ENCODE measurements at places on chromosomes 16 and 17. TPM values are rescaled to one million over a fixed set of nuclear protein-coding genes. Genes with fewer than 3 reads are reported as not detected.

Gene MFSD11
- total RNA-seq = 19.9 TPM

Gene TLCD2
- 1.5 TPM for total RNA-seq

Gene HOXB5
- not detected for total RNA-seq

Gene KRT39
- total RNA-seq = not detected

Gene NPIPA8
- 0.48 TPM for total RNA-seq

Gene KCTD19
- total RNA-seq = 0.13 TPM

Gene CDR2L
- total RNA-seq = 23.3 TPM

Gene KCNH4
- not detected for total RNA-seq

Gene EFNB3
- total RNA-seq = 11.4 TPM

Gene HOXB13
- not detected for total RNA-seq

Gene CCDC200
- not detected for total RNA-seq

Gene CORO1A
- 3.4 TPM for total RNA-seq

Gene CTRL
- 3.3 TPM for total RNA-seq

Gene SCRN2
- total RNA-seq = 34.0 TPM

Gene ADGRG3
- total RNA-seq = 0.64 TPM

Gene PRSS22
- 2.4 TPM for total RNA-seq

Gene BICDL2
- 13.5 TPM for total RNA-seq

Gene RNF222
- 0.09 TPM for total RNA-seq

Gene LAT
- 4.3 TPM for total RNA-seq

Gene SNAI3
- total RNA-seq = 3.2 TPM

Gene GAS2L2
- total RNA-seq = not detected

Gene SERPINF2
- 0.68 TPM for total RNA-seq

Gene TBC1D3K
- total RNA-seq = not detected

Gene CD300LB
- total RNA-seq = not detected

Gene GRAP
- total RNA-seq = 0.55 TPM

Gene GP1BA
- not detected for total RNA-seq

Gene FAM83G
- 38.7 TPM for total RNA-seq

Gene KRT222
- 0.18 TPM for total RNA-seq

Gene NPTX1
- total RNA-seq = 20.8 TPM

Gene NEUROD2
- total RNA-seq = not detected

Gene CRAMP1
- total RNA-seq = 46.2 TPM

Gene MYH2
- total RNA-seq = 0.68 TPM

Gene MARVELD3
- 27.0 TPM for total RNA-seq

Gene DPEP3
- total RNA-seq = 0.68 TPM

All from H9 (cell line).